ENCODE measurements at places on chromosomes 11 and 22. TPM values are rescaled to one million over a fixed set of nuclear protein-coding genes. Genes with fewer than 3 reads are reported as not detected.

DNA sequence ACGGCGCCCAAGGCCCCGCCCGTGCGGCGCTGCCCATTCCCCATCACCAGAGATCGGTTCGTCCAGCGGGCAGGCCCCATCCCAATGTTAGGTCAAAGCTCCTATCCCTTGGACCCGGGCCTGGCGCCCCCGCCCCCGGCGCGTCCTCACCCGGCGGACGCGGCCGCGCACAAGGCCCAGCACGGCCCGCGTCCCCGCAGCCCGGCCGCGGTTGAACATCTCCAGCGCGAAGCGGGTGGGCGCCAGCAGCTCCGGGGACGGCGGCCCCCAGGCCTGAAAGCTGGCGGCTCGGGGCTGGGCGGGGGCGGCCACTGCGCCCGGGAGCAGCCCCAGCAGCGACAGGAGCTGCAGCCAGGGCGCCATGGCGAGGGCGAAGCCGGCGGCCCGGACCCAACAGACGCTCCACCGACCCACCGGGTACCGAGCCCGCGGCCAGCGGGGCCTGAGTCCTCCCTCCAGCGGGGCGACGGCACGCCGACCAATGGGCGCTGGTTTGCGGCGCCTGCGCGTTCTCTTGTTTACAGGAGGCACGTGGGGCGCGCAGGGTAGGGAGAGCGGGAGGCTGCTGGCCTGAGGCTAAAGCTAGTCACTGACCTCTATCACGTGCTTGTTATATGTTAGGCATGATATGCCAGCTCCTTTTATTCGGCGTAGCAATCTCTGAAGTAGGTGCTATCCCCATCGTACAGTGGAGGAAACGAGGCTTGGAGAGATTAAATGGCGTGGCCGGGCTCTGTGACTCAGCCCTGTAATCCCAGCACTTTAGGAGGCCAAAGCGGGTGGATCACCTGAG, at the start of gene CTSF:
Gene CTSF, minus strand, starts transcription at position 483 of the 793 bp plus-strand sequence. Its CDS starts 120 bp downstream, at position 363.
- peak; percentile 67 for DNase-seq

DNA sequence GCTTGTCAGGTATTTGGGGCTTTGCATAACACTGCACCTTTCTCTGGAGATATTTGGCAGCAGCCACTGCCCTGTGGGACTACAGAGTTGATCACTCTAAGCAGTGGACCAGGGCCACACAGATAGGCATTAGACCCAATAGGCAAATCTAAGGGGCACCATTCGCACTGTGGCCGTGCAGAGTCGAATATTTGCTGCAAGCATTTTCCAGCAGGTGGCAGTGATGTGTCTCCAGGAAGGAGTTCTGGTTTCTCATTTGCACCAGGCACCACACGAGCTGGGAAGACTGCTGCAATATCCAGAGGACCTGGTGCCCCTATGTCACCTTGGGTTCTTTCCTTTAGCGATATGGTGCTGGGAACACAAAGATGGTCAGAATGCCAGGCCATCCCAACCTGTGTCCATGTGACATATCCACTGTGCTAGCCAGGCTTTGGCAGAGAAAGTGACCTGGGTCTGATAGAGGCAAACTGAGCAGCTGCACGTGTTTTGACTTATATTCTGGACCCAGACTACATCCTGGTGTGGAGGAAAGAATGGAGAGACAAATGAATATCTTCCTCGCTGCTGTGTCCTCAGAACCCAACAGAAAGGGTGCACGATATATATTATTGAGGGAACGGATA, 318.7 kb downstream of the BUD13 start:
- peak; percentile 18 for DNase-seq

The GRM5 gene
- total RNA-seq: under 0.01 TPM

DNA sequence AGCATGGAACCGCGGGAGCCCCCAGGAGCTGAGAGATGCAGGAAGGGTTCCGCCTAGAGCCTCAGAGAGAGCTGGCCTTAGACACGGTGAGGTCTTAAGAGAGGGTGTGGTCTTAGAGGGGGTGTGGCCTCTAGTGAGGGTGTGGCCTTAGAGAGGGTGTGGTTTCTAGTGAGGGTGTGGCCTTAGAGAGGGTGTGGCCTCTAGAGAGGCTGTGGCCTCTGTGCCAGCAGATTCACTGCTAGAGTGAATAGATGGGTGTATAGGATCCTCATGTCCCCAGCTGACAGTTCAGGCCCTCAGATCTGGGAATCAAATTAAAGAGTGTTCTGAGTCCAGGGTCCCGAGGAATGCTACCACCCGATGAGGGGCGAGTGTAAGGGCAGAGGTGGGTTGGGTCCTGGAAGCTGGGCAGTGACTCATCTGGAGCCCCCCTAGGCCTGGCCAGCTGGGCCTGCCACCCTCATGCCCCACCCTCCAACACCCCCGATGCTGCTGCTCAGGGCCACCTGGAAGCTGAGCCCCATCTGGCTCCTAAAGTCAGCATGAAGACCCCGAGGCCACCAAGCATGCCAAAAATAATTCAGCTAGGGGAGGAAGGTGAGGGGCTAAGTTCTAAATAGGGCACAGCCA, 49.5 kb downstream of the IGF2 start:
- DNase-seq: peak; percentile 40

Measured in bronchial epithelial cell (primary cell).